Cerebellum (tissue), 4 donors: ENCODE measurements at places on chromosomes 4 and X.

DNA sequence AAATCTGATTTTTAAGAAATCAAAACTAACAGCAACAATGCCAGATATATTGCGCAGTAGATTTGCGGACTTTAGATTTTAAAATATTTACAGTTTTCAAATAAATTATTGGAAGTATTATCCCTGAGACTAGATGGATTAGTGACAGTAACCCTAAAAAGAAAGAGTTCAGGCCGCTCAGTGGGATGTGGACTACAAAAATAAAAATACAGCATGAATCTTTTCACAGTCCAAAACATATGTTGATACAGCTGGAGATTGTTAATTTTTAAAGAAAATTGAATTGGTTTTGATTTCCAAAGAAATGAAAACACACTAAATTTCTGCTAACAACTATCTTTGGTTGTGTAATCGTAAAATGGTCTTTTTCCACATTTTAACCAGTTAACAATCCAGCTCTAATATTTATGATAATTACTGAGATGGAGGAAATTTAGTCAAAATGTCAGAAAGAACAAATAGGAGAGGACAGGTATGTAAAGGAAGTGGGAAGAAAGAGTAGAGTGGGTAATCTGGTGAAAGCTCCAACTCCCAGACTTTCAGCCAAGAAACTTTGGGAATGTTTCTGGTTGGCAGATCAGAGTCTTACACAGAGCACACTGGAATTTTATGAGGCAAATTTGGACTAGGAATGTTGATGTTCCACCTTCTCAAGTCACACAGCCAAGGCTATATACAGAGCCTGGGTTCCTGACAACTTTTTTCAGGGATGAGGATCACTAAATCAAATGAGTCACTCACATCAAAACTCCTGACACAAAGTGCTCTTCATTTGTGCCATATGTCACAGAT is 15.1 kb downstream of the C4orf36 start:
- DNase-seq: no peak

DNA sequence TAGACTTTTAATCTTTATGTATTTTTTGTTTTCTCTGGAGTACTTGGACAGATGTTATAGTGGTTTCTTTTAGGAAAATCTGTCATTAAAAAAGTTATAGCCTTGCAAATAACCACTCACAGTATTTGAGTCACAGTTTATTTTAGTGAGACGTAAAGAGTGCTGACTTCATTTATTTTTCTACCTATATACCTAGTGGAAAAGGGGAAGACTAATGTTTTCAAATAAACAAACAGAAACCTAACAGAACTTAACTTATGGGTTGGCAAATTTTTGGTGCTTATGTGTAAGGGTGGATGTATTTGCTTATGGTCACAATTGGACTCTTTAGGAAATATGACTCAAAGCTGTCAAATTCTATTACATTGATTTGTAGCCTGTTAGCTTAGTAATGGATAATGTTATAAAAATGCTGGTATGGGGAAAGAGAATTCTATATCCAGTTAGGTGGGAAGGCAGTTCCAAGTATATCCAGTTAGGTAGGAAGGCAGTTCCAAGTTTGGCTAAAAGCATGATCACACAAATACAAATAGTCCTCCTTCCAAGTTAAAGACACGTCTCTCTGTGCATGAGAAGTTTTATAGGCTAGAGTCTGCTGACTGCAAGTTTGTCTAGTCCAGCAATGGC is 61.9 kb downstream of the SLC9A6 start:
- DNase-seq: no peak

- no peak for DNase-seq
Measured at GRCh38 chrX:133604801-133605200, 189.5 kb upstream of the GPC4 start.

GRCh38 chr4:18291256-18291655 is 269.7 kb upstream of the LCORL start:
- DNase-seq: no peak
